ENCODE measurements at places on chromosomes 5 and 9.

- DNase-seq: no peak
These were observed 614.7 kb downstream of the CSNK1G3 start for GRCh38 chr5:124126504-124127217.

GRCh38 chr5:91684625-91685024 is 301.5 kb upstream of the ARRDC3 start:
- no peak for DNase-seq

GRCh38 chr5:56530626-56531138 is 284.7 kb upstream of the MAP3K1 start:
- DNase-seq: no peak

DNA sequence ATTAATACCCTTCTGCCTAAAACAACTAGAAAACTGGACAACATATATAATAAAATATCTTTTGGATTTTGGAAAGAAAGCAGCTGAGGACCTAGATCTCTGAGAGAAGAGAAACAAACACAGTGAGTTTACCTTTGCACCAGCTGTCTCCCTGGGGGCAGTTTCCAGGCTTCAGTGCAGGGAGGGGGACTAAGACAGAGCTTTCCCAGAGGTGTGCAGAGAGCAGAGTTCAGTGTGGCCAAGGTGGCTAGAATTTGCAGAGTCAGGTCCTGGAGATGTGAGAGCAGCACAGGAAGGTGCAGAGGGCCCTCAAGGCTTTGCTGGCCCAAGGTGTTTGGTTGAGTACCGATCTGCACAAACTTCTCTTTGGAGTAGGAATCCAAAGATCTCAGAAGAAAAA is 26.3 kb upstream of the PTPDC1 start:
- DNase-seq: no peak

DNA sequence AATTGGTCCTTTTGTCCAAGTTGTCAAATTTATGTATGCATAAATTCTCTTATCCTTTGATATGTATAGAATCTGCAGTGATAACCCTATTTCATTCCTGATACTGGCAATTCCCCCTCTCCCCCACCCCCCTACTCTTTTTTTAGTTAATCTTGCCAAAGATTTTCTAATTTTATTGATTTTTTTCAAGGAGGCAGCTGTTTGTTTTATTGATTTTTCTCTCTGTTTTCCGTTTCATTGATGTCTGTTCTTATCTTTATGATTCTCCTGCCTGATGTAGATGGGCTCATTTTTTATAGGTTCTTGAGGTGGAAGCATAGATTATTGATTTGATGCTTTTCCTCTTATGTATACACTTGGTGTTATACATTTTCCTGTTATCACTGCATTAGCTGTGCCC is 34.4 kb downstream of the SMC5 start:
- no peak for DNase-seq

DNA sequence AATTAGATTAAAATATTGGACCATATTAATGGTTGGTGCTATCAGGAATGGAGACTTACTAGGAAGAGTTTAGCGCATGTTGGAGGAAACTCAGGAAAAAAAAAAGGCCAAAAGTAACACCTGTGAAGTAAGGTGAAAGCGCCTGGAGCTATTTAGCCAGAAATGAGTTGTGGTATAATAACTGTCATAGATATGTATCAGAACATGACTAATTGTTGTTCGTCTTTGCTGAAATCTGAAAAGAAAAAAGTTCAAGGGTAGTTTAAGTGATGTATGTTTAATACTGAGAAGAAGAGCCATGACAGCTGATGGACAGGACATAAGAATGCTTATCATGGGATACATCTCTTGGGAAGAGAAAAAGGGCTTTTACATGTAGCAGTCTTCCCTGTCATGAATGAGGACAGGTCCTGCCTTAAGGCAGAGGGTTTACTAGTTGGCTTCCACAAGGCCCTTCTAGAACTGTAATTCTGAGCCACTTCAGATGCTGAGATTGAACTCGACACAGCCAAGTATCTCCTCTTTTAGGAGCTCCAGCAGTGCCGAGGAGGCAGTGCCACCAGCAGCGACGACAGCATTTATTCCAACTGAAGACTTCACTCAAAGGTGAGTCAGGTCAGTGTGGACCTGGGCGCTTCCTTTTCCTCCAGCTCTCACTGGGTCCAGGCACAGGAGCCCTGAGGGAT is 940 bp upstream of the CAMK4 start:
- DNase-seq: peak; percentile 36

GRCh38 chr5:65892801-65893200 is 33.6 kb upstream of the ERBIN start:
- no peak for DNase-seq

DNA sequence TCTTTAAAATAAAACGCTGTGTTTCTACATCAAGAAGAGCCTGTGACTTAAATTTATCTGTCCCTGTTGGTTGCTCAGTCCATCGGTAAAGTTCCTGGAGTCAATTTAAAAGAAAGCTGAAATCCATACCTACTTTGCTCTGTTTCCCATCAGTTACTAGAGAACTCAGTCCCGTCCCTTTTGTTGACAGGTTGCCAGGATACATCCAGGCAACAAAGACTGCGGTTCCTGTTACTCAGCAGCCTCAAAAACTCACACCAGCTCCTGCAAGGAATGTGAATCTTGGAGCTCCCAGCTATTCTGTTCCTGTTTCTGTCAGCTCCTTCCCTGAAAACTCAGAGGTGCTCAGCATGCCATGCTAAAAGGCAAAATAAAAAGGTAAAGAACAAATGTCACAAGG is at the start of gene ZNF474:
Gene ZNF474, plus strand, starts transcription at position 241 of the 400 bp plus-strand sequence. CDS start 22,445 bp downstream, outside the sequence.
- DNase-seq: no peak

DNA sequence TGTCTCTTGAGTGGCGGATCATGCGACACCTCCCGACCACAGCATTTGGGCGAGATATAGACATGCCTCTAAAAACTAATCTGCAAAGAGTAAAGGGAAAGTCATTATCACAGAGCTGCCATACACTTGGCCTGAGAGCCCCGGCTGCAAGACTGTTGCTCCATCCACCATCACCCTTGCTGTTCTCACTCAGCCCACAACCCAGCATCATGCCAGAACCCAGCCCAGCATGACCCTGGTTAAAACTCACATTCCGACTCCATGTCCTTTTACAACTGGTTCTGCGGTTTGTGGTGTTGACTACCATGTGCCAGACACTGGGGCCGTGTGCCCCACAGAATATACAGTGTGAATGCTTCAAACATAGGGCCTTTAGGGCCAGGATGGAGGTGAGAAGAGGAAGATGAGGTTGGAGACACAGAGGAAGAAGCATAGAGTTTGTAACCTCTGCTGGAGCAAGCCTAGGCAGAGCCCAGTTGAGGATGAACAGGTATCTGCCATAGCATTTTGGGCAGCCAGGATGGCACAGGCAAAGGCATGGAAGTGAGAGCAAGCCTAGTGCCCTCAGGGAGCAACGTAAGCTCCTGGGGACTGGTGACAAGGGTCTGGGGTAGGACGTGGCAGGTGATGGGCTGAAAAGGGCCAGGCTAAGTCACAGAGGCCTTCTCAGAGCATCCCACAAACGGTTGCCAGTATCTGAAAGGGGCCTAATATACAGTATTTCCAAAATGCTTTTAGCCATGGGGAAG is 37.5 kb upstream of the SMU1 start:
- no peak for DNase-seq

DNA sequence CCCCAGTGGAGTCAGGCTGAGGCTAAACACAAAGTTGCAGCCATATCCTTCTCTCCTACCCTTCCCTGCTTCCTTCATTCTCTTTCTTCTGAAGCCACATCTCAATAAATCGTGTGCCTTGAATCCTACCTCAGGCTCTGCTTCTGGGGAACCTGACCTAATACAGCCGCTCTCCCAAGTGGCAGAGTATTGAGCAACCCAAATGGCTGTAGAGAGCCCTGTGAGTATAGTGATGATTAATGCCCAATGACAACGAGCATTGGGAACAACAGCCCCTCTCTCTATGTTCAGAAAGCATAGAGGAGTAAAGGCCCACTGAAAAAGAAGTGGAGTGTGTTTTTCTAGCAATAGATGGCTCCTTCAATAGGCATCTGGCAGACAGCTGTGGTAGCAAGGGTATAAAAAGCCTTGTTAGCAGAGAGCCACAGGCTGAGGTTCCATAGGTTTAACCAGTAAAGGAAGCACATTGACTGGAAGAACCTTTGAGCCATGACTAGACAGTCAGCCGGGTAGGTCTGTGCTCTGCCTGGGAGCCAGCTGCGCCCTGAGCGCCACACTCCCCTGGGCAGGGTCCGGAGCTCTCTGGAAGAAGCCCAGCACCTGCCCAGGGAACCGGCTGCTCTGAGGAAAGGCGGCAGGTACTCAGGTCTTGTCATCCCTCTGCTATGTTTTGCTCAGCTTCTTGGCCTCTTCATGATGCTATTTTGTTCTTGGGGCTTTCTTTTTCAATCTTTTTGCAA is 22.6 kb upstream of the HSPA9 start:
- DNase-seq: peak; percentile 4

- no peak for DNase-seq
These were observed 37.5 kb downstream of the ACTBL2 start for GRCh38 chr5:57445006-57445704.

DNA sequence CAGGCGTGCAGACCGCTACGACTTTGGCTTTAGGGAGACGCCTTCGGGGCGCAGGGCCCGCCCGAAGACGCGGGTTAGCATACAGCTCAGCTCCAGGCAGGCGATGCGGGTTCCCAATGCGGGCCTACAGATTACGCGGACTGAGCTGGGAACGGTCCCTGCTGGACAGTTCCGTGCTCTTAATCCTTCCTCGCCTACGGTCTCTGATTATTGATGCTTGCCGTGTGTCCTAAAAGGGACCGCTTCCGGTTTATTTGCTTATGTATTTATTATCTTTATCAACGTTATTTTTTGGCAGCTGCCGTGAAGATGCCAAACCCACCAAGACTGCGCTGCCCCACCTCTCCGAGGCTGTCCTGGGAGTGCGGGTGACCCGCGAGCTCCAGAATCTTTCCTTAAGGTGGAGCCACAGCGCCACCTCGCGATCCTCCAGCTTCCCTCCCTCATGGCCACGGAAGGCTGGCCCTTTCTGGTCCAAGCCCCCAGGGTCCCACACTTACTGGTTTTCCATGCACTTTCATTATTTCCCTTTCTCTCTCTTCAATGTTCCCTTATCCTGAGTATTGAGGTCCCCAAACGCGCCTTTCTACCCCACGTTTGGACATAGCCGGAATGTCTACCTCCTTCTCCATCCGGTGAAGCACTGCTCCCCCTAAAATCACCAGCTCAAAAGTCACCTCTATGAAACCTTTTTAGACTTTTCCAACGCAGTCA is 7.0 kb upstream of the EBF1 start:
- DNase-seq: peak; percentile 52

DNA sequence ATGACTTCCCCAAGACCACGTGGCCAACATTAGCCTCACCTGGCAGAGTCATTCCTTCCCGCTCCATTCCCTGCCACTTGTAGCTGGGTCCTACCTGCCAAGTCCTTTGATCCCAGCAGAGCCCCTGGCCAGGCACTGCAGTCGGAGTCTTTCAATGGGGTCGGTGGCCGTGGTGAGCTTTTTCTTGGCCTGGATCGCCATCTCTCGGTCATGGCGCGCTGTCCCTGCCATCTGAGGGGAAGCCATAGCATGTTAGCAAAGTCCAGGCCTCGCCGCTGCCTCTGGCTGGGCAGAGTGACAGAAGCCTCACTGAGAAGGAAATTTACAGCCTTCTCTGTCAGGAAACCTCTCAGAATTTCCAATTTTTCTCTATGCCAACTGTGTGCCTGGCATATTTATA is 17.5 kb downstream of the CAPSL start:
- DNase-seq: no peak

DNA sequence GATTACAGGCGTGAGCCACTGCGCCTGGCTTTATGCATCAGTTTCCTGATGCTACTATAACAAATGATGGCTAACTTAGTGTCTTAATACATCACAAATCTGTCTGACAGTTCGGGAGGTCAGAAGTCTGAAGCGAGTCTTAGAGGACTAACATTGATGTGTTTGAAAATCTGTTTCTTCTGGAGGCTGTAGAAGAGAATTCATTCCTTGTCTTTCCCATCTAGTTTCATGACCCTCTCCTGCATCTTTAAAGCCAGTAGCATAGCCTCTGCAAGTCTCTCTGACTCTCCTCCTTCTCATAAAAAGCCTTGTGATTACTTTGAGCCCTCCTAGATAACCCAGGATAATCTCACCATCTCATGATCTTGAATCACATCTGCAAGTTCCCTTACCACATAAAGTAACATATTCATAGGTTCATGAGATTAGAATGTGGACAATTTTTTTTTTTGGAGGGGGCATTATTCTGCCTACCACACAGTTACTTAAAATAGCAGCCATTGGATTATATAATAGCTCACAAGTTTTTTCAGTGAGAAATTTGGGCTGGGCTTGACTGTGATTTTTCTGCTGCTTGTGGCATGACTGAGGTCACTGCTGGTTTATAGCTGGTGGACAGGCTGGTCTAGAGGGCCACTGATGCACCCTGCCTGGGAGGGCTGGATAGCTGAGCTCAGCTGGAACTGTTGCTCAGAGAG is 134.8 kb downstream of the FBXL7 start:
- no peak for DNase-seq

GRCh38 chr5:34675857-34676256 is 19.7 kb downstream of the RAI14 start:
- no peak for DNase-seq

DNA sequence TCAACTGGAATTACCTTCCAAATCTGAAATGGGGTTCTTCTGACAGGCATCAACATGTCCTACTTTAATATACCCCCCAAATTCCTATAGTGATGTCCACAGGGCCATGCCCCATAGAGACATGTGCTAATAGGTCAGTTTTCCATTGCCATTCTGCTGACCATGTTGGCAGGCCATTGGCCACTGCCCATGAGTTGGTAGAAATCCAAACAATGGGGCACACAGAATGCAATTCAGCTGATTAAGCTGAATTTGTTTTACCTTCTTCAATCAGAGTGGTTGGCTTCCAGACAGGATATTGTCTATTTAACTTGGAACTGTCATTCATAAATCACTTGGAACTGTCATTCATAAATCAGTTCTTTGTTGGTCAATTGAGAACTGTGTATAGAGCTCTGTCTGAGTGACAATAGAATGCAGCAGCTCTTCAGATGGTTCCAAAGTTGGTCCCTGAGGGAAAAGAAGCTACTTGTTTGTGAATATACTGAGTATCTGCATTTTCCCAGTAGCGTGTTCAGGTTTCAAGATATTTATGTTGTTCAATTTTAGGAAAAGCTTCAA is 336.9 kb downstream of the DRD1 start:
- no peak for DNase-seq
